ENCODE measurements at places on chromosomes 11 and 22.

DNA sequence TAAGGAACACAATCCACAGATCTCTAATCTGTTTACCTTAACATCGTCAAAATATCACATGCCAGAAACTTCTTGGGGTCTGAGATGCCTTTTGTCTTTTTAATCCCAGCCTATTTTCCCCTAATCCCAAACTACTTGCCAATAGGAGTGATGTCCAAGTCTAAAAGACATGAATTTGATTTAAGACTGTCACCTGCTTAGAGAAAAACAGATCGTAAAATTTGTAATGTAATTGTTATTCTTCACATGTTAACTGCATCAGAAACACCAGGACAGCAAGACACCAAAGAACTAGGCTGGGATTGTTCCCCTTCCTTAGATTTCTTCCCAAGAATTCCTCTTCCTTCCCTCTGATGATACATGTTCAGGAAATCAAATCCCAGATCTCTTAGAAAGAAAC is 198.1 kb upstream of the ARHGAP20 start:
- no peak for DNase-seq

DNA sequence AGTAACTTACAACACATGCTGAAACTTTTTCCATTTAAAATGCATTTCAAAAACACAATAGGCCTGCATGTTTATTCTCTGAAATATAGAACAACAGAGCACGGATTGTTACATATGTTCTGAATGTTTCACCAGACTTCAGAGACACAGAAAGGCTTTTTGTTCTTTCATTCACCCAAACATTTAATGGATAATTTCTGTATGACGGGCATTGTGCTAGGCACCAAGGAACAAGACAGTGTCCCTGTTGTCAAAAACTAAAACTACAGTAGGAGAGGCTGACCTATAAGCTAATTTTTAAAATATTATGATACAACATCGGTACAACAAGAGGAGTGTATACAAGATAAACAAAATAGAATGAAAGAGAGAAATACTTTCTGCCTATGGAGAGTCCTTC is 81.9 kb upstream of the TEAD1 start:
- DNase-seq: no peak

GRCh38 chr22:48346911-48347310 is 1480.8 kb downstream of the BRD1 start:
- DNase-seq: no peak

DNA sequence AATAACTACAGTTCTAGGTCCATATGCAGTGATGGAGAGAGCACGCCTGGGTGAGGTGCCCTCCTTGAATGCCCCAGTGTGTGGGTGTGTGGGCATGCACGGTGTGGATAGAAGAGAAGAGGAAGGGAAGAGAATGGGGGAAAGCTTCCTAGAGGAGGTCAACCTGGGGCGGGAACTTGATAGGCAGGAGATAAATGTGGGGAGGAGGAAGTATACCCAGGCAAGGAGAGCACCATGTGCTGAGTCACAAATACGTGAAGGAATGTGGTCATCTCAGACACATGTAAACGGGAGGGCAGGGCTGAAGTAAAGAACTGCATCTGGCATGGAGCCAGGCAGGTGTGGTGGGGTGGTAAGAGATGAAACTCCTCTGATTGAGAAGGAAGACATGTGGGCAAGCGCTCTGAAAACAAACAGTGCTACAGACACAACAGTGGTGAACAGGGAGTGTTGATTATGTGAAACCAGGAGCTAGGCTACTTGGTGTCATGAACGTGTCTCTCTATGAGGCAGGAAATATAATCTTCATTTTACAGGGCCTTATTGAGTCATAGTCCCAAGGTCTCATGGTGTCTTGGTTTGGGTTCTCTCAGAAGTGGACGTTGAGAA is 61.5 kb upstream of the EED start:
- peak; percentile 98 for DNase-seq

DNA sequence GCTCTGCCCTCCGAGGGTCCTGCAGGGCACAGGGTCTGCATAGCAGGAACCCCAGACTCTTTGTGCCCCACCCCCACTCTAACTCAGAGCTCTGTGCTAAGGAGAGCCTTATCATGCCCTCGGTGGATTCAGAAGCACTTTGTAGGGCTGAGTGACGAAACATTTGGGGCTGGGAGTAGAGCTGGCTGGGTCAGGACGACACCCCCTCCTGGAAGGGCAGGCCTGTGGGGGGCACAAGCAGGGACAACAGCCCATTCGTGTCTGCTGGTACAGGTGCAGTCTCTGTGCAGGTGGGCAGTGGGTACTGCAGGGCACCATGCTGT is 8.9 kb downstream of the APOBEC3A start:
- no peak for DNase-seq

GRCh38 chr22:37526376-37526775 is 7.2 kb upstream of the CARD10 start:
- DNase-seq: peak; percentile 98

DNA sequence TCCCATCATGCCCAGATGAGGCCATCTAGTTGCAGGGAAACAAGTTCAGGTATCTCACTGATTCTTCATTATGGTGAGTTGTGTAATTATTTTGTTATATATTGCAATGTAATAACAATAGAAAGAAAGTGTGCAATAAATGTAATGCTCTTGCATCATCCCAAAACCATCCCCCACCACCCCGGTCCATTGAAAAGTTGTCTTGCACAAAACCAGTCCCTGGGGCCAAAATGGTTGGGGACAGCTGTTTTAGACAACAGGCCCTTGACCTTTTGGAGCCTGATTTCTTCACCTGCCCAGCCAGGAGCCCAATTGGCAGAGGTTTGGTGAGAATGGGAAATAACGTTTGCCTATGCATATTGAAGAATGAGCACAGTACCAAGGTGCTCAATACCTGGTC is 15.9 kb downstream of the MPEG1 start:
- no peak for DNase-seq

- DNase-seq: peak; percentile 39
These were observed at the start of gene APBB1 for GRCh38 chr11:6419009-6419631. APBB1 (minus strand) TSS chr11:6419094; CDS start chr11:6411347, 7,747 bp downstream.

- DNase-seq: no peak
These were observed 165.7 kb upstream of the TTC12 start for GRCh38 chr11:113148652-113149051.

- peak; percentile 69 for DNase-seq
These were observed 37.9 kb downstream of the TTC17 start for GRCh38 chr11:43396617-43397016.

GRCh38 chr22:46531581-46532175 is 5.7 kb downstream of the CELSR1 start:
- DNase-seq: no peak

GRCh38 chr11:15523543-15523942 is 408.8 kb downstream of the INSC start:
- no peak for DNase-seq

DNA sequence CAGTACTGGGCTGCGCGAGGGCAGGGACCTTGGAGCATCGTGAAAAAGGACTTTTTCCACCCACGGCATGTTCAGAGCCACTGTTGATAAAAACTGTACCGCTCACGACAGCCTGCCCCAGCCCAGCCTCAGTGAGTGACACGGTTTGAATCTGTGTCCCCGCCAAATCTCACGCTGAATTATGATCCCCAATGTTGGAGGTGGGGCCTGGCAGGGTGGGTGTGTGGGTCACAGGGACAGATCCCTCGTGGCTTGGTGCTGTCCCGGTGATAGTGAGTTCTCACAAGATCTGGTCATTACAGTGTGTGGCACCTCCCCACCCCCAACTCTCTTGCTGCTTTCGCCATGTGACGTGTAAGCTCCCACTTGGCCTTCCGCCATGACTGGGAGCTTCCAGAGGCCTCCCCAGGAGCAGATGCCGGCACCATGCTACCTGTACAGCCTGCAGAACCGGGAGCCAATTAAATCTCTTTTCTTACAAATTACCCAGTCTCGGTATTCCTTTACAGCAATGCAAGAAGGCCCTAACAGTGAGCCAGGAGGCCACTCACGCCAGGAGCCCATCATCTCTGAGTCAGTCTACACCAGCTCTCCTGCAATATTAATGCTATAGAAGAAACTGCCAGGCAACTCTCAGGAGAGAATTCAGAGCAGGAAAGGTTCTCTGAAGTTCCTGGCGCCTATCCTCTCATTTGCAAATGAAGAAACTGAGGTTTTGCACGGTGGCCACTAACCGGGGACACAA is 1.3 kb downstream of the TOLLIP start:
- peak; percentile 59 for DNase-seq

DNA sequence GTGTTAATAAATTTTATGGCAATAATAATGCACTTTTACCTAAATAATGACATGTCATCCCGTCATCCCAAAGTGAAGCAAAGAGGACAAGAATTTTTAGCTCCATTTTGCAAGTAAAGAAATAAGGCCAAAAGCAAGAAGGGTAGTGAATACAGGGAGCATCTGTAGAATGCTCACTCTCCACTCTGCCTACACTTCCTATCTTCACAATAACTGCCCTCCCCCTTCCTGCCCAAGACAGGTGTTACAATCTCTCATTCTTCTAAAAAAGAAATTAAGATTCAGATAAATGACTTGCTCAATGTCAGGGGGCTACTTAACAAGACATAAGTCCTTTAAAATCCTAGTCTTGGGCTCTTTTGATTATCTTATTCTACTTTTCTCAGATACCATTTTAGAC is 8.9 kb downstream of the RDX start:
- DNase-seq: no peak

DNA sequence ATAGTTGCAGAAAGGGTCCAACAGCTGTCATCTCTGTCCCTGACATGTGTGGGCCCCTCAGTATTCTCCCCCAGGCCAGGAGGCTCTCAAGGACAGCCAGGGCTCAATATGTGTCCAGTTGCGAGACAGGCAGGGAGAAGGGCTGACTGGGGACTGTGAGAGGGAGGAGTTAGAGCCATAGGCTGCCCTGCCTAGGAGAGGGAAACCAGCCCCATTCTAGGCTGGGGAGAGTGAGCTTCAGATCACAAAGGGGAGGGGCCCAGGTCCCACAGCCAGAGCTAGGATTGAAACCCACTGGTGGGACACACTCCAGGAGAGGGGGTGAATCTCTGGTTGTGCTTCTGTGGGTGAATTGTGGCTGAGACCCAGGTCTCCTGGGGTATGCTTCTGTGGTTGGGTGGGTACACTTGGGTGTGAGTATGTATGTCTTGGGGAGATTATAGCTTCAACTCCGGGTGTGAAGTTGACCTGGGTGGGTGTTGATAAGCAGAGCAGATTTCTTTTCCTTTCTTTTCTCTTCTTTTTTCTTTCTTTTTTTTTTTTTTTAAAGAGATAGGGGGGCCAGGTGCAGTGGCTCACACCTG is 2.1 kb upstream of the CARNS1 start:
- no peak for DNase-seq

GRCh38 chr11:15104166-15104565 is 10.6 kb upstream of the INSC start:
- peak; percentile 46 for DNase-seq

DNA sequence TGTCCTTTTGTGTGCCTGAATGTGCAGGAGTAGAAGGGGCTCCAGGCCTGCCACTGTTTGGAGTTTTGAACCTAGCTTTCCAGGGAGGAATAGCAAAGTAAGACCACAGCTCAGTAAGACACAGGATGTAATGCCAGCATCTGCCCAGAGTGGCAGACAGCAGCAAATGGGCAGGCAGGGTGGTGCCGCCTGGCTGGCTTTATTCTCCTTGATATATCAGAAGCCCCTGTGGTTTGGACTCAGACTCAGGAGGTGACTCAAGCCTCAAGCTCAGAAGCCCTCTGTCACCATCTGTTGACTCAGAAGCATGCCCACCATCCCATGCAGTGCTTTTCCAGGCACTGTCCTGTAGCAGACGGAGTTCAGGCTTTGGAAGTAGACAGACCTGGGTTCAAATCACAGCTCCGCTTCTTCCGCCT is 72.7 kb upstream of the TTC12 start:
- DNase-seq: no peak

- DNase-seq: peak; percentile 49
These were observed 2.2 kb upstream of the RFPL2 start for GRCh38 chr22:32206774-32207758.

DNA sequence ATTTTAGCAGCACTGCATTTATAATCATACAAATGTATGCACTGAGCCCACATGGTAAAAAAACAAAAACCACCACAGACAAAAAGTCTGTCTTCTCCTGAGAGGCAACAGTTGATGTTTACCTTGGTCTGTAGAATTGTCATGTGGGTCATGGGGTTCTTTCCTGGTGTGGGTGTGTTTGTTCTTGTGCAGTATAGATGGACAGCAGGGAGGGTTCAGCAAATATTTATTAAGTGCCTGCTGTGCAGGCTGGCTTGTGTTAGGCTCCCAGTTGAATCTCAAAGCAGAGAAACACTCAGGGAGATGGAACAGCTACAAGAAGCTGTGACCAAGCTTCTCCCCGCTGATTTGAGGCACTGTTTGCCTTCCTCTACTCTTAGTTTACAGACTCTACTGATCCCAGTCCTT is 82.2 kb downstream of the PISD start:
- no peak for DNase-seq

GRCh38 chr22:24434471-24435322 is 7.3 kb downstream of the ADORA2A start:
- DNase-seq: no peak

DNA sequence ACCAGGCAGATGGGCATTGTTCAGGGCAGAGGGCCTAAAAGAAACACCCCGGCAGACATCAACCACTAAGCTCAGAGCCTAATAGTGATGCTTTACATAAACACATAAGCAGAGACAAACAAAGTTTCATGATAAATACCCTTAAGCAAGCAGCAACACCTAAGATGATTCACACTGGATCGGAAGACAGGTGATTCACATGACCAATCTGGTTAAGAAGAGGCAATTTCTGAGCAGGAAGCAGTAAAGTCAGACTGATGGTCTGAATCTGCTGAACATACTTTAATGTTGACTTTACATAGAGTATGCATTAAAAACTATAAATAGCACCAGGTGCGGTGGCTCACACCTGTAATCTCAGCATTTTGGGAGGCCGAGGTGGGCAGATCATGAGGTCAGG is 56.1 kb downstream of the SYN3 start:
- DNase-seq: peak; percentile 95

DNA sequence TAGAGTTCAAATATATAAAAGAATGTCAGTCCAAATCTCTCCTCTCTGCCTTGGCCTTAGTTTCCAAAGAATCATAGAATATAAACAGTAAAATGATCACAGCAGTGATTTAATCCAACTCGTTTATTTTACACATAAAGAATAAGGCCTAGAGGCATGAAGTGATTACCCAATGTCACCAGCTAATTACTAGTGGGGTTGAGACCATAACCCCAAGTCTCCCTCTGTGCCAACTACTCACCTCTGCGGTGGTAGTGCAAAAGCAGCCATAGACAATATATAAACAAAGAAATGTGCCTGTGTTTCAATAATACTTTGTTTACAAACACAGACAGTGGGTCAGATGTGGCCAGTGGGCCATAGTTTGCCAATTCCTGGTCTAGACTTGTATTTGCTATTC is 96.6 kb upstream of the FAT3 start:
- no peak for DNase-seq
